ENCODE measurements at places on chromosomes 12 and 14. TPM values are rescaled to one million over a fixed set of nuclear protein-coding genes. Genes with fewer than 3 reads are reported as not detected.

The SDSL gene
- 5.7 TPM for total RNA-seq

The GALNT9 gene
- total RNA-seq: not detected

The RASAL1 gene
- total RNA-seq: not detected

DNA sequence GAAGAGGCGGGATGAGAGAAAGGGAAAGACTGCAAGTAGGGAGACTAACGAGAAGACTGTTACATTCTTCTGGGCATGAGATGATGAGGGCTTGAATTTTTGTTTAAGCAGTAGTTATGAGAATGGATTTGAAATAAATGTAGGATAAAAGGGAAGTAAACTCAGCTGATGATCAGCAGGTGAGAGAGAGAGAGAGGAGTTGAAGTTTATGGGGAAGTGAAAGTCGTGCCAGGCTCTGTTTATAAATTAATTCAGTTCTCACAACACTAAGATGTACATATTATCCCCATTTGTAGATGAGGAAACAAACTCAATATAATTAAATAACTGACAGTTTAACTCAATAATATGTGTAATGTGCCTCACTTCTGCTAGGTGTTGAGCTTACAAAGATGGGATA lies 170.0 kb upstream of the RMST start:
- no peaks in the 10 kb centered on the region for H3K36me3 ChIP-seq
- DNase-seq: no peak
- no peaks in the 10 kb centered on the region for H3K27me3 ChIP-seq
- H3K4me3 ChIP-seq: no peak overlapping the region
- H3K4me1 ChIP-seq: no peaks in the 10 kb centered on the region

DNA sequence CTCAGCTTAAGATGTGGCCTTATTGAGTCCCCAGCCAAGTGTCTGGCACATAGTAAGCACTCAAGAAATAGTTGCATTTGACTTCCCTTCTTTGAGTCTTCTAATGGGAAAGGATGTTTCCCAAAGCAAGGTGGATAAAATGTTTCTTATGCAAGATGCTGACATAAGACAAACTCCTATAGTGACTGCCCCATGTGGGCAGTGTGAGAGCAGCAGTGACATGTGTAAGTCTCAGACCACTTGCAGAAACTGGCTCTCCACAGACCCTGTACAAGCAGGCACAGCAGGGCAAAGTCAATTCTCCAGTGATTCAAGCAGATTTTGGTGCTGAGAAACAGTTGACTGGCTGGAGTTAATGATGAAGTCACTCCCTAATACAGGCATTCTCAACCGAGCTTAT lies 255.3 kb downstream of the ANO2 start:
- H3K4me3 ChIP-seq: no peak overlapping the region
- peaks cover 10% of the 10 kb centered on the region for H3K36me3 ChIP-seq
- H3K27me3 ChIP-seq: no peaks in the 10 kb centered on the region
- H3K27ac ChIP-seq: no peak overlapping the region
- no peak for DNase-seq

GRCh38 chr12:132502149-132502881 lies 12.4 kb downstream of the FBRSL1 start:
- DNase-seq: no peak
- no peak overlapping the region for H3K4me3 ChIP-seq
- peaks cover 16% of the 10 kb centered on the region for H3K4me1 ChIP-seq
- H3K27me3 ChIP-seq: no peaks in the 10 kb centered on the region
- H3K27ac ChIP-seq: no peak overlapping the region

DNA sequence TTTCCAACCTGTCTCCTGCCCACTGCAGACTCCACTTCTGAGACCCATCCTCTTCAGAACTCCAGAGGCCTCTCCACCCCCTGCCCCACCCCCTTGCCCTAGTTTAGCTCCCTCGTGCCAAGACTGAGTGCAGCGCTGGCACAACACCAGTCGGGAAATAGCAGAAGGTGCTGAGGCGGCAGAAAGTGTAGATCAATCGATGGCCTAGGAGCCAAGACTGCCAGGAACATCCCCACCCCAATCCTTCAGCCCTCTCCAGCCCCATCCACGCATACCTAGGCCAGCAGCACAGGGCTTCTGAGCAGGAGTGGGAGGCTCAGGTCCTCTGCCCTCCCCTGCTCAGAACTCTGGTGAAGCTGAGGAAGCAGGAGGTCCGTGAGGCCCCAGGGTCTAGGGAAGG lies 1.1 kb downstream of the CPNE6 start:
- H3K4me3 ChIP-seq: no peak overlapping the region
- H3K27ac ChIP-seq: no peak overlapping the region
- no peaks in the 10 kb centered on the region for H3K27me3 ChIP-seq
- DNase-seq: no peak
- H3K36me3 ChIP-seq: no peaks in the 10 kb centered on the region

DNA sequence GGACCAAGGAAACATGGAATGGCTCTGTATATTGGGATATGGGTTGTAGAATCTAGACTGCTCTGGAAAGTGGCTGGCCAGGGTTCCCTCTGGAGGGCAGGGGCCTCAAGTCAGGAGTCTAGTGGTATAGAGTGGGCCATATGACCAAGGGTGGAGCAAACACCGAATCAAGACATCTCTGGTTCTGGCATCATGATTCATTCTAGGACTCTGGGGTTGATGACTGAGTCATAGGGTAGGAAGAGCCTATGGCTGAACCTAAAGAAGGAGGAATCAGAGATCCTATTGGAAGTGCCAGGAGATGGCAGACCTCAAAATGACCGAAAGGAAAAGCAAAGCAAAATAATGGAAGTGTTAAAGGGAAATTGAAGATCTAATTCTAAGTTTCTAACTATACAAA lies 356.4 kb upstream of the PRICKLE1 start:
- H3K27ac ChIP-seq: no peak overlapping the region
- DNase-seq: no peak
- H3K27me3 ChIP-seq: no peaks in the 10 kb centered on the region
- H3K36me3 ChIP-seq: no peaks in the 10 kb centered on the region
- H3K4me3 ChIP-seq: no peak overlapping the region

GRCh38 chr14:39218171-39218769 lies 15.4 kb upstream of the MIA2 start:
- H3K27me3 ChIP-seq: no peaks in the 10 kb centered on the region
- DNase-seq: peak; percentile 50
- H3K27ac ChIP-seq: peak overlapping the region; percentile 61

DNA sequence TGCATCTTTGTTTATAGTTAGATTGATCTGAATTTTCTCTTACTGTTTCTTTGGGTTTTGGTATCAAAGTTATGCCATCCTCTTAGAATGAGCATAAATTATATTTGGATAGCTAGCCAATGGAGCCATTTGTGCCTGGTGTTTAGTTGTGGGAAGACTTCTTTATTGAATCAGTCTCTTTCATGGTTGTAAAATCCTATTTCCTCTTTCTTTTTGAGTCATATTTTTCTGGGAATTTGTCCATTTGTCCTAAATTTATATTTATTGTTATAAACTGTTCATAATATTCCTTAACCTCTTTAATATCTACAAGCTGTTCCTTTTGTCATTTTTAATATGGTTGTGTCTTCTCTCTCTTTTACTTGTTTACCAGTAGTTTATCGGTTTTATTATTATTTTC lies 462.5 kb downstream of the AEBP2 start:
- H3K4me1 ChIP-seq: peaks cover 6% of the 10 kb centered on the region
- H3K36me3 ChIP-seq: no peaks in the 10 kb centered on the region
- no peak overlapping the region for H3K4me3 ChIP-seq
- H3K27ac ChIP-seq: no peak overlapping the region

DNA sequence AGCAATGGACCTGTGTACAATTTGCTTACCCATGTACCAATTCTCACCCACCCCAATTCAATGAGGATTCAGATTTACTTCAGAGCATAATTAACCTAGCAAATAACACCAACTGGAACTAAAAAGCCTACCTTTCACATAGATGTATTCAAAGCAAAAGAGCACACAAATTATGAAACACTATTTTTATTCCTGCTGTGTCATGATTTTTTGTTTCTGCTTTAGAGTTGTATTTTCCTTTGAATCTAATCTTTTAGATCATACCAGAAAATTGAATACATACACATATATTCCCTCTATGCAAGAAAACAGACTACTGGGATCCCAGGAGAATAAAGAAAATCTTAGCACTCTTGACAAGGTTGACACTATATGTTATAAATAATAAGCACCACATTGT lies 5.9 kb downstream of the KICS2 start:
- no peaks in the 10 kb centered on the region for H3K27me3 ChIP-seq
- no peak for DNase-seq
- H3K4me3 ChIP-seq: no peak overlapping the region
- H3K36me3 ChIP-seq: no peaks in the 10 kb centered on the region
- peaks cover 3% of the 10 kb centered on the region for H3K4me1 ChIP-seq

DNA sequence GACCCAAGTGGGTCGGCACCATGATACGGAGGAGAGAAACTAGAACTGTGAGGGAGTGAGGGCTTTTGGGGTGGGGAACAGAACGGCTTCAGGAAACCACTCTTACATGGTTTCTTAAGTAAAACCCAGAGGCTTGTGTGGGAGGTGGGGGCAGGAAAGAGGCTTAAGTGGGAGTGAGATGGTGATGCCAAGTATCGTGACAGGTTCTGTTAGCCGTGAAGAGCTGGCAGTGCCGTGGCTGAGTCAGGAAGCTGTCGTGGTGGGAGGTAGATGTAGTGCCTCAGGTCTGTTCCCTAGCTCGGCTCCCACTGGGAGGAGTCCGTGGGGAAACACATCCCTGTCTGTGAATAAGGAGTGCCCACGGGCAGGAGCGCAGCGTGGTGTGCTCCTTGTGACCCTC lies 185.8 kb upstream of the FKBP4 start:
- no peaks in the 10 kb centered on the region for H3K36me3 ChIP-seq
- H3K4me3 ChIP-seq: no peak overlapping the region
- H3K27ac ChIP-seq: no peak overlapping the region
- no peak for DNase-seq

Data from endothelial cell of umbilical vein (primary cell).